ENCODE measurements at places on chromosomes 13 and 19.
A peak's percentile ranks its signal among the peaks of the same experiment; 100 is the strongest.

GRCh38 chr13:100543872-100544602 lies 44.6 kb downstream of the GGACT start:
- no peak for DNase-seq

DNA sequence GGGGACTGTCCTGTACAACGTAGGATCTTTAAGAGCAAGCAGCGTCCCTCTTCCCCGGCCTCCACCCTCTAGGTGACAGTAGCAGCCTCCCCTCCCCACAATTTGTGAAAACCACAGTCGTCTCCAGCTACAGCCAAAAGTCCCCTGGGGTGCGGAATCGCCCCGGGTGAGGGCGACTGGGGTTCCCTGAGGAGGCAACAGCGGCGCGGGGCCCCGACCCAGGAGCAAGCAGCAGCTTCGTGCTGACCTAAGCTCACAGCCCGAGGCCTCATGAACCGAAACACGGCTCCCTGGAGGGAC lies 322 bp downstream of the ZNF558 start:
- no peak for DNase-seq

DNA sequence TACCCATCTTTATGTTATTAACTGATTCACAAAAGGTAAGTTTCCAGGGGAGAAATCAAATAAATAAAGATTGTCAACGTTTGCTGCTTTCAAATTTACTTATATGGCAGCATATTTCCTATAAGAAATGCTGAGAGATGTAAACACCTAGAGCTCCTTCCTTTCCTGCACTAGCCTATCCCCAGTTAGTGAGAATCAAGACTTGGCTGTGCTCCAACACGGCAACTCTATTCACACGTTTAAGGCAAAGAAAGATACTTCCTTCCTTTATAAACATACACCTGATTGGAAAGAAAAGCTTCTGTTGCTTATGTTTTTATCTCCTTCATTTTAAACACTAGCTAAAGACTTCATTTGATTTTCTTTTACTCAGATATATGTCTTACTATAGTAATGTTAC lies 107.0 kb downstream of the PCDH9 start:
- DNase-seq: no peak

DNA sequence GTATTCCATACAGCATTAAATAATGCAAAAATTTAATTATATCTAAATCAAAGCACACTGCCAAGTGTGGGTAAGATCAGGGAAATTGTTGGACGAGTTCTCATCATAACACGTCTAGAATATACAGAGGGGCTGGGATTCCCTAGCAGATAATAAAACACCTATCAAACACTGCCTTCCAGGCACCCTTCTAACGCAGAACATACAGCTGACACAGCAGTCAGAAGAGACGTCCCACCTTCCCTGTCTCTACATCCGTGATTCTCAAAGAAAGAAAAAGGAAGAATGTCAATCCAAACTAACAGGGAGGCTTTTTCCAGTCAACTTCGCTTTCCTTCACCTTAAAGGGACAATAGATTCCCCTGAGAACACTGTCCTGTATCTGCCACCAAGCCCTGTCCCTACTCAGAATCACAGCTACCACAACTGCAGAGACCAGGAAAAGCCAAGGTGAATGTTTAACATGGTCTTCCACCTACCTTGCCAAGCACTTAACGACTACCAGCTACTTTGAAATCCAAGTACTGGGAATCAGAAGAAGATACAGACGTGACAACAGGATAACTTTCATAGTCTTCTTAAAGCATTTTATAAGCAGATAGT lies 38.5 kb downstream of the TBC1D4 start:
- no peak for DNase-seq

GRCh38 chr13:79722885-79723445 lies 242.0 kb downstream of the NDFIP2 start:
- DNase-seq: no peak

- no peak for DNase-seq
Observed at GRCh38 chr19:708154-709143, at the start of gene PALM. TSS of gene PALM (plus strand) at chr19:708935. CDS start at chr19:709147, 212 bp downstream.

GRCh38 chr19:30178721-30179402 lies 193.3 kb upstream of the ZNF536 start:
- no peak for DNase-seq

GRCh38 chr19:18437491-18438330 lies at the start of gene ISYNA1:
TSS of gene ISYNA1 (minus strand) at chr19:18438133. CDS start at chr19:18437979, 154 bp downstream.
- DNase-seq: peak; percentile 80

DNA sequence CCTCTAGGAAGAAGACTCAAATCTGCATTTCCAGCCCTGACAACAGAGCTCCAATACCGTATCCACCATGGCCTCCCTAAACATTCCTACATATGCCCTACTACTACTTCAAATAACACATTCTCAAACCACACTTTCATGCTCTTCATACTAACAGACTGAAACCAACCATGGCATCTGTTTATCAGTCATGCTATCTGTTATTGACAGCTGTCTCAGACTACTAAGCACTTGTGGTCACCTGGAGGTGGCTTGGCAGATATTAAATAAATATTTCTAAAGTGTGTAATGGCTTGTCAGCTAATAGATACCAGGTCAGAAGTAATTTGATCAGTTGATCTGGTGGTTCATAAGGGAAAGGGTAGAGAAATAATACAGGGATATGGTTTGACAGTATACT lies 489.1 kb downstream of the DIAPH3 start:
- DNase-seq: no peak

GRCh38 chr19:50629194-50629593 lies 10.5 kb downstream of the SYT3 start:
- DNase-seq: no peak

DNA sequence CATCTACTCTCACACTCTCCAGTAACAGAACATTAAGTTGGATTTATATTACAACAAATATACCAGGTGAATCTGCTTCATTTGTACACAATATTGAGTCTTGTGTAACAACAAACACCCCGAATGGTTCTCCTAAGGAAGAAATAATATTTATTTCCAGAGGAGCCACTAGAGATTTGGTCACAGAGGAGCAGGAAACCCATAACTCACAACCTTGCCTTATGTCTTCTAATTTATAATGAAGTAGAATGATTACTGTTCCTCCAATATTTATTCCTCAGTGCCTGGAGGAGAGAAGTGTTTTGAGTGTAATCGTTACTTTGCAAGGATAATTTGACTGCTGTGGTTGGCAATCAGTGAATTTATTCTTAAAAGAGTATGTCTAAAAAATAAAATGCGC lies 1243.7 kb upstream of the PCDH20 start:
- no peak for DNase-seq

- DNase-seq: peak; percentile 39
Observed at GRCh38 chr13:113930671-113931637, 42.9 kb downstream of the C13orf46 start.

DNA sequence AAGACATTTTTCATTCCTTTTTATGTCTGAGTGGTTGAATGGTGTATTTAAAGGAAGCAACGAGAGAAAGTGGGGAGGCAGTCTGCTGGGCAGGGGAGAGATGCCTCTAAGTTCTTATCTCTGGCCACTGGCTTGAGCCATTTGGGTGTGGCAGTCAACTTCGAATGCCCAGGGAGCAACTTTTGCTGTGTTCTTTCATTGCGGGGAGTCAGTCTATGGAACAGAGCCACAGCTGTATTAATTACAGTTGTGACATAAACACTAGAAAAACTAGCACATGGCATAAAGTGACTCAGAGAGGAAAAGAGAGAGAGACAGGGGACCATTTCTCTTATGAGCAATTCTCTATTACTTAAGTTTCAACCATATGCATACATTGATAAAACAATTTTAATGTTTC lies 40.4 kb upstream of the PDCD5 start:
- DNase-seq: no peak

DNA sequence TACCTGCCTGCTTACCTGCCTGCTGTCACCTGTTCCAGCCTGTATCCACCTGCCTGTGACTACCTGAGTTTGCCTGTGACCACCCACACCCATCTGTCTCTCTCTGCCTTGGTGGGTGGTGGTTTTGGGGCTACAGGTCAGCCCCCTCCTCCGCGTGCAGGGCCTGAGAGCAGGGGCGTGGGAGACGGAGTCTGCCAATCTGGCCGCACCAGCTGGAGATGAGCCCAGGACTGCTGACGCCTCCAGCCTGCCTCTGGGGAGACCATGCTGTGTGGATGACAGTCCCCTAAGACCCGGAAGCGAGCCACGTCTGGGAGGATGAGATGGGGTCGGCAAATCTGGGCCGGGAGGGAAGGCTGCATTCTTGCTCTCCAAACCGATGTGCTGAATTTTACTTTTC lies 15.9 kb upstream of the KCTD15 start:
- no peak for DNase-seq

- no peak for DNase-seq
Observed at GRCh38 chr13:39874331-39875053, 219.0 kb downstream of the COG6 start.

GRCh38 chr19:4585556-4585955 lies 26.1 kb upstream of the SEMA6B start:
- DNase-seq: no peak

DNA sequence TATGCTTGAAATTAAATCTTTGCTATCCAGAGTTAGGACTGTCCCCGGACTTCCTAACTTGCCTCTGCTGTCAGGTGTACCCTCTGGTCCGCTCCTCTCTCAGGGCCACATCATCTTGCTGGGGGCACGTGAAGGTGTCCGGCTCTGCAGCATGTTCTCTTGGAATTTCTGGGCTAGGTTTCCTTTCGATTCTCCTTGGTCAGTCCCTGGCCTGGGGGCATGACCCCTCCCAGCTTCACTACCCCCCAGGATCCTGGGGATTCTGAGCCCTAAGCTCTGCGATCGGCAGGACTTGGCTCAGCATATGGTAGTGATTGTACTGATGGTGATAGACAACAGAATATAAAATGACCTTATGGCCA lies 5.1 kb upstream of the GPI start:
- DNase-seq: no peak

DNA sequence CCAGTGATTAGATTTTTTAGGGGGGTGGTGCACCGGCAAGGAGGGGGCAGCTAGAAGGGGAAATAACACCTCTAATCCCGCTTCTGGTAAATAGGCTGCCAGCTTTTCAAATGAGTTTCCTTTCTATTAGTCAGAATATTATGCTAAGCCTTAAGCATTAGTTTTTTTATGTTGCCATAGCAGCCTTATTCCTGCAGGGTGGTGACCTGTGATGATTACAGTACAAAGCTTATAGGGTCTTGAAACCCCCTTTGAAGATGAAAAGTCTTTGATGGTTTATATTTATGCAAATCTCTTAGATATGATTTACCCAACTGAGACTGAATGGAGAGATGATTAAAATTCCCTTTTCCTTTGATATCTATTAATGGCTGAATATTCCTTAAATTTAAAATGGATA lies 109.8 kb downstream of the ZIC5 start:
- no peak for DNase-seq

DNA sequence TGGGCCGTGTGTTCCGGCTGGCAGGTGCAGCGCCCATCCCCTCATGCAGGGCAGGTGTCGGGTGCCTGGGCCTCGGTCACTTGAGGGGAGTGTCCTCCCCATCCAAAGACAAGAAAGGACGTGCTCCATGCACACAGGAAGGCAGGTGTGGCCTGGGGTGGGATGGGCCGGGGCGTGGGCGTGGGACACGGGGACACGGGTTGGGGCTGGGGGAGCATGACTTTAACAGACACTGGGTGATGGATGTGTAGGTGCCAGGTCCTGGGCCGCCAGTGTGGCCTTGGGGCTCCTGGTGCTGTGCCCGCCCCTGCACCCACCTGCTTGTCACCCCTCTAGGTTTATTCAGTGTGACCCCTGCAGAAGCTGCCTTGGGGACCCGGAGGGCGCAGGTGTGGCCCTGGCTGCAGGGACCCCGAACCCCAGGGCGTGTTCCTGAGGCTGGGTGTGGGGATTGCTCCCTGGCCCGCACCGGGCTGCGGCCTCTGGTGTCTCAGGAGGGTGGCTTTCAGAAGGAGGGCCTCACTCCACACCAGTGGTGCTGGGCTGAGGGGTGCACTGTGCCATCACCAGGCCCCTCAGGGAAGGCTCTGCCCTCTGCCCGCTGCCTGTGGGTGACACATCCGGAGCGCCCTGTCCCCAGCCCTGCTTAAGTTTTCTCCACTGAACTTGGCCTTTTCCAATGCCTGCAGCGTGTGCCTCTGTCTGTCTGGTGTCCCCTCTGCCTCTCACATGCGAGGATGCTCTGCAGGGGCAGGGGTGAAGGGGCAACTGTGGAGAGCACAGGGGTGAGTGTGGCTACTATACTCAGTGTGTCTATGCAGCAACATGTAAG lies 5.2 kb downstream of the TMEM255B start:
- DNase-seq: peak; percentile 32

GRCh38 chr13:97849305-97849704 lies 104.2 kb upstream of the IPO5 start:
- DNase-seq: no peak

DNA sequence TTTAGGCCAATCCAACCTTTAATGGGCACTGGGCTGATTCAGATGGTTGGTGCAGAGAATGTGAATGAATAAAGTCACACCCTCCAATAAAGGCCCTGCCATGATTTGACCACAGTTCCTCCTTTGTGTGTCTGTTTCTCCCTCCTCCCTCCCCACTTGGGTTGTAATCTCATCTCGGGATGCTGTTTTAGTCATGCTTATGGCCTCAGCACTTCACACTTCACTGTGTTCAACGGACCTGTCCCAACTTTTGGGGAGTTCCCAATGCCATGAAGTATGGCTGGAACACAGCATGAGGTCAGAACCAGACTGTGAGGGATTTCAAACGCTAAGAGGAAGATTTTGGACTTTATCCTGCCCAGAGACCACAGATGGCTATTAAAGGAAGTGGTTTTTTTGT lies 5.6 kb upstream of the RAB8A start:
- DNase-seq: no peak

- DNase-seq: peak; percentile 85
Observed at GRCh38 chr13:98576963-98577835, at the start of gene STK24. TSS of gene STK24 (minus strand) at chr13:98577107. CDS start at chr13:98576786, 321 bp downstream.

DNA sequence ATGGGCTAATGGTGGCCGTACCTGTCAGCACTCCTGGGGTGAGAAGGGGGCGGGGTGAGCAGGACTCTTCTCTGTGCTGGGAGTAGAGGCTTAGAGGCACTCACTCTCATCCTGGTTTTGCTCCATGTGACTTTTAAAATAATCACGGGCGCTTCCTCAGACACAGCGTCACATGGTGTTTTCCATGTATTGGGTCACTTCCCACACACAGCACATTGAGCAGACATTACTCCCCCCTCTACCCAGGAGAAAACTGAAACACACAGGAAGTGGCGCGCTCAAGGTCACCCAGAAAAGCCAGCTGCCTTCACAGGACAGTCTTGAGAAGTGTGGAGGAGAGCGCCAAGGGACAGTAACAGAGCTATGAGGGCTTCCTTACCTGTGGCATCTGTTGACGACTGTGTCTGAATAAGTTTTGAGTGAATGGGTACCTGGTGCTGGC lies 23.2 kb downstream of the SPATA13 start:
- no peak for DNase-seq

GRCh38 chr19:56660381-56661107 lies 11.0 kb downstream of the ZNF835 start:
- DNase-seq: no peak

DNA sequence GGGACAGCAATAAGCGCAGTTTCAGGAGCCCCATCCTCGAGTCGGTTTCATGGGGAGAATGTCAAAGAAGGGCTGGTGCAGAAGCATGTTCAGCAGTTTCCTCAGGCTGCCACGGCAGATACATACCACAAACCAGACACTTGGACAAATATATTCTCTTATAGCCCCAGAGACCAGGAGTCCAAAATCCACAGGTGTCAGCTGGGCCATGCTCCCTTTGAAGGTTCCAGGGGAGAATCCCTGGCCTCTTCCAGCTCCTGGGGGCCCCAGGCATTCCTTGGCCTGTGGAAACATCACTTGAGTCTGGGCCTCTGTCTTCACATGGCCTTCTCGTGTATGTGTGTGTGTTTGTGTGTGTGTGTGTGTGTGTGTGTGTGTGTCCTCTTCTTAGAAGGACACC lies 164.1 kb downstream of the UQCRFS1 start:
- no peak for DNase-seq

All from right forelimb (tissue), 1 donor.